ENCODE measurements at places on chromosomes 5 and 9.
A peak's percentile ranks its signal among the peaks of the same experiment; 100 is the strongest.

- no peak for DNase-seq
Measured at GRCh38 chr5:137566780-137567179, 67.7 kb upstream of the SPOCK1 start.

DNA sequence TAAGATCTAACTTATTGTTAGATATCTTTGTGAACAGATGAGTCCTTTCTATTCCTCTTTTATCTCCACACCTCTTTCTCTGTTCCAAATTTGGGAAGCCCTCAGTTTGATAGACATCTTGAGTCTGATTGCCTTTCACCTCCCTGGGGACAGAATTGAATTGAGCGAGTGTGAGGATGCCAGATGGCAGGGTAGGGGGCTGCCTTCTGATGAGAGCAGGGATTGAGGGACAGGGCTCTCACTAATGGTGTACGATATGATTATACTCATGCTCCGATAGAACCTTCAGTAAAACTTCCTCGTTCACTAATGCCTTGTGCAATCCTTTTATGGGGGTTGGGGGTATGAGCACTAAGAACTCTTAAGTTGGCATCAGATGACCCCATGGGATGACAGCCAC, 172.1 kb upstream of the DAP start:
- DNase-seq: no peak

DNA sequence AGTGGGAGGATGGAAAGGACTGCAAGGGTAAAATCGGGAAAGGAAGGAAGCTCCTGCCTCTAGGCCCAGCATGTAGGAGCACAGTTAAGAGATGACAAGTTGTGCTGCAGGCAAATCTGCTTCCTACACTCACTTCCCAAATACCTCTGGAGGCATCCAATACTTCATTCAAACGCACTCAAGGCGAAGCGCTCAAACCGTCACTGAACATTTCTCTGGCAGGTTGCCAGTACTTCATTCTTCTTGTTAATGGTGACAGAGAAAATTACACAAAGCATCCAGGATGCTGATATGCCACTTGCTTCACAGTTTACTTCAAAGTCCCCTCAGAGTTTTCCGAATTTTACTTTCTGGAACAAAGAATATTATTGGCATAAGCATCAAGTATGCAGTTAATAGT, 59.8 kb downstream of the NREP start:
- no peak for DNase-seq

DNA sequence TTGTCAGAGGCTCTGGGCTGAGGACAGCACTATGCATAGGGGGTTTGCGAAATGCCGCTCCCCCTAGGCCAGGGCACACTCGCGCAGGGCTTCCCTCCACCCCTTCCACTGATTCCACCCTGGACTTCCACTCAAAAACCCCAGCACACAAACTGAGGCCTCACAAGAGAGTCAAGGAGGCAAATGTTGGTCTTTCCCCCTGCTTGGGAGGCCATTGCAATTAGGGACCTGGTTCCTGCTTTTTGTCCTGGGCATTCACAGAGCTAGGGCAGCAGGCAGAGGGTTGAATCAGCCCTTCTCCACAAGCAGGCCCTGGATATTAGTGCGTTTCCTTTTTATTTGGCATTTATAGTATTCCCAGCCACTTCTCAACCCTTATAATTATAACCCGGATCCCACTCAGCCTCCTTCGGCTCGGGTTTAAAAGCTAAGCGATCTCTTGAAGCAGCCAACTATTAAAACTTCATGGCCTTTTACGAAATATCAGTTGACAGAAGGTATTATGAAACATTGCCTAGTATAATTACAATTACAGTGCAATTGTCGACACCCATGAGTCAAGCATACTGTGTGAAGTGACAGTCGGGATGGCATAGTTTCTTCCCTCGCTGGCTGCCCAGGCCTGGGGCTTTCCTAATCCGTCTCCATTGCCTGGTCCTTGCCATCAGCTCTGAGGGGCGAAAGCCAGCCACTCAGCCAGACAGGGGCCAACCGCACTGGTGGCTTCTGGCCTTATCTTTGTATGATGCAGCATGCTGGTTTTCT, 285.5 kb upstream of the MAP3K1 start:
- no peak for DNase-seq

DNA sequence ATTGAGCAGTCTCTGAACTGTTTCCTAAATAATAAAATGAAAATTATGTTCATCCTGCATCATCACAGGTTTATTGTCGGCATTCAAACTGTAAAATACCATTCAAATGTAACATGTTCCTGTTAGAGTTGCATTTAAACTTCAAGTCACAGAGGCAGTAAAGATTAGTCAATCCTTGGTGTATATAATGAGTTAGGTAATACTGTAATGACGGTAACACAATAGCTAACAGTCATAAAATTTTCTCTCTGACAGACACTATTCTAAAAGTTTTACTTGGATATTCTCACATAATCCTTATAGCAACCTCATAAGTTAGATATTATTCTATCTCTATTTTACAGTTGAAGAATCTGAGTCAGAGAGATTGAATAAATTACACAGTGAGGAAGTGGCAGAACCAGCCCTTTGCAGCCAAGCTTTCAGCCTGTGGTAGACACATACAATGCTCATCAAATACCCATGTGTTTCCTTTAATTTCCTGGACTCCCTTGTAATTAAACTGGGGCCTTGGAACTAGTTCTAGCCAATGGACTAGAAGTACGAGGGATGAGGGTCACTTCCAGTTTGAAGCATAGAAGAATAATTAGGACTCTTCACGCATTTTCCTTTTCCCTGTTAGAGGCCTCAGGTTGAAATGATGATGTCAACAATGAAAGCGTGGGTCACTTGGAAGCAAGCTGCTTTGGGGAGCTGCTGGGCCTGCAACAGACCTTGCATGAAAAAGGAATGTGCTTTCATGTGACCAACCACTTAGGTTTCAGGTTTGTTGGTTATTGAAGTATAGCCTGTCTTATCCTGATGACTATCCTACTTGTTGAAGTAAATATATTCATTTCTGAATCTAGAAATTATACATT, 12.3 kb upstream of the CAST start:
- no peak for DNase-seq

GRCh38 chr5:122730456-122730855, 44.4 kb upstream of the SNX2 start:
- DNase-seq: no peak

DNA sequence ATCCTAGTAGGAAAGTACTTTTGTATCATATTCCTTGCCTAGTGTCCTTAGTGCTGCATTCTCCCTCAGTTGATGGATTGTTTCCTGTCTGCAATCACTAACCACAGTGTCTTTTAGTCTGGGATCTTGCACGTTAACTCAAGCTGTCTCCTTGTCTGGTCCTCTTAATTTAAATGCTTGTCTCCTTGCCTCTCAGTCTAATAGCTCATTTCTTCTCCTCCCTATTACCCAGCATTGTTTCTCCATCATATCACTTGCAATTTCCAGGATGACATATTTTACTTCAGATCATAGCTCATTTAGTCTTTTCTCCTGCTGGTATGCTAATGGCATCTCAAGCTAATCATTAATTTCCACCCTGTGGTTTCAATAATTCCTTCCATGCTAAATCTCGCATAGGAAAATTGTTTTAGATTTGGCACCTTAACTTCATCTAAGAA, 2052.0 kb upstream of the C9orf72 start:
- peak; percentile 54 for DNase-seq
